ENCODE measurements at places on chromosomes 7 and 10.

DNA sequence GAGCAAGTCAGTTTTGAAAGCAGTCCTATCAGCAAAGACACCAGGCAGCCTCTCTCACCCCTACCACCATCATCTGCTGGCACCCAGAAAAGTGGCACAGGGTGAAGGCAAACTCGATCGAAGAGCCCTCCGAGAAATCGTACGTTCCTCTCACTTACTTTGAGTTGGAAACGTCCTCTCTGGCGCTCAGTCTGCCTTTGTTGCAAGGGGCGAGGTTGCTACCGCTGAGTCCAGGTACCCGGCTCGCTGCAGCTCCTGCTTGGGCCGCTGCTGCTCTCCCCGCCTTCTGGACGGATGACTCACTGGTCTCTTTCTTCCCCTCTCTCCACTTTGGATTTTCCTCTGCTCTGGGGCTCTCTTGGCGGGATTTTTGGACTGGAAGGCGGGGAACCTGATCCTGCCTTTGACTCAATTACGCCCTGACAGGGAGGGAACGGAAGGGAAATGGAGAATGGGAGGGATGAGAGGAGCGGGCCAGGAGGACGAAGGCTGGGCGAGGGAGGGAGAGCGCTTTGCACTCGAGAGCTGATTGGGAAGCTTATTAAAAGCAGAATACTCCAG lies at the start of gene PTN:
Gene PTN (minus strand): TSS at position 453 of the 561 bp plus-strand sequence. CDS start 88,760 bp downstream, outside the sequence.
- no peak for DNase-seq

- no peak for DNase-seq
These were observed 14.8 kb downstream of the ACBD5 start for GRCh38 chr10:27225642-27226257.

DNA sequence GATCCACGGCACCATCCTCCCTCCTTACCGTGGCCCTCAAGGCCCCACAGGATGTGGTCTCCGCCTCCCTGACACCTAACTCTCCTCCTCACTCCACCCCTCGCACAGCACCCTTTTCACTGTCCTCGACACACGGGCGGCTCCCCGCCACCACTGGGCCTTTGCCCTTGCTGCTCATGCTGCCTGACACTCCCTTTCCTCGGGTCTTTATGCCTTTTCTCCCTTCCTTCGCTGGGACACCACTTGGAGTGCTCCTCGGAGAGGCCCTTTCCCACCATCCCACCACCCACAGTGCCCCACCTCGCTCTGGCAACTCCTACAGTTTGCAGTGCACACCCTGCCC lies 7.9 kb upstream of the INMT start:
- no peak for DNase-seq

GRCh38 chr7:92697012-92697411 lies 106.8 kb upstream of the FAM133B start:
- no peak for DNase-seq

- no peak for DNase-seq
These were observed 39.9 kb downstream of the TNS3 start for GRCh38 chr7:47542051-47542450.

DNA sequence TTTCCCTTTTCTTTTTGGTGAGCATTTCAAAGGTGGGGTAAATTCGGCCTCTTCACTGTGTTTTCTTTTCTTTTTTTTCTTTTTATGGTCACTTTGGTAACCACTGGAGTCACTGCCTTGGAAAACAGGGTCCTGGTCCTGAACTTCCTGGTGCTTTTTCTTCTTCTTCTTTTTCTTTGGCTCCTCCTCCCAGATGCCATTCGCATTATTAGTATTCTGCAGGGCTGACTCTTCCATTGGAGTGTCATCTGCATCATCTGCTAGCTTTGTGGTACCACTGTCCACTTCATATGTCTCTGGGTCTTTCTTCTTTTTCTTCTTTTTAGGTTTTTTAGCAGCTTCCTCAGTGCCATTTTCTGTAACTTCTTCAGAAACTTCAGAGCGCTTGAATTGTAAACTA lies 10.5 kb downstream of the POLR1F start:
- no peak for DNase-seq

DNA sequence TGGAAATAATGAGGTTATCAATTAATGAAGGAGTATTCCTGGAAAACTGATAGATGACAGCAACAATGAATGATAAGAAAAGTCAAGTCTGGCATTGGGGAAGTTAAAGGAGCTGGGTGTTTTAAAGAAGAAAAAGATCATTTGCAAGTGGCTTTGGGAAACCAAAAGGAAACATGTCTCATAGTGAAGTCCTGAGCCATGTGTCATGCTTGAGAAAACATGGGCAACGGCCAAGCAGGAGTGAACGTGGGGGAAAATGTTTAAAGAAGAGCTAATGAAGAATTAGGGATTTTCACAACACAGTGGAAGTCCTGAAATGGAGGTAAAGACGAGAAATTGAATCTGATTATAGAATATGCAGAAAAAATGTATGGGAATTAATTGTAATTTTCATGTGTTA lies 1383.2 kb upstream of the CELF2 start:
- no peak for DNase-seq

GRCh38 chr7:118185163-118185860 lies 1.3 kb downstream of the LSM8 start:
- DNase-seq, result no peak

GRCh38 chr10:5465976-5466450 lies 33.4 kb downstream of the CALML5 start:
- DNase-seq, result no peak

DNA sequence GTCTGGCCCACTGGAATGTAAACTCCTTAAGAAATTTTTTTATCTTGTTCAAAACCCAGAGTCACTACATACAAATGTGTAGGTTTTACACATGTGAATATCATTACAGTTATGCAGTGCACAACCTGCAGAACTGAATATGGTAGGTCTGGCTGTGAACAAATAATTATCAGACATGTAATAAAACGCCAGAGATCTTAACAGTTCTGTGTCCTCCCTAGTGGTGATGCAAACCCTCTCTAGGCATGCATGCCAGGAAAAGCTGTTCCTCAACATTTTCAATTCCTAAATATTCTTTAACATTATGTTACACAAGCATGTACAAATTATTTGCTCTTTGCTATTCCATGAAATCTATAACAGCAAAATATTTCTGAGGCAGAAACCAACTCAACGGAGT lies 124.6 kb downstream of the IMMP2L start:
- DNase-seq, result no peak

DNA sequence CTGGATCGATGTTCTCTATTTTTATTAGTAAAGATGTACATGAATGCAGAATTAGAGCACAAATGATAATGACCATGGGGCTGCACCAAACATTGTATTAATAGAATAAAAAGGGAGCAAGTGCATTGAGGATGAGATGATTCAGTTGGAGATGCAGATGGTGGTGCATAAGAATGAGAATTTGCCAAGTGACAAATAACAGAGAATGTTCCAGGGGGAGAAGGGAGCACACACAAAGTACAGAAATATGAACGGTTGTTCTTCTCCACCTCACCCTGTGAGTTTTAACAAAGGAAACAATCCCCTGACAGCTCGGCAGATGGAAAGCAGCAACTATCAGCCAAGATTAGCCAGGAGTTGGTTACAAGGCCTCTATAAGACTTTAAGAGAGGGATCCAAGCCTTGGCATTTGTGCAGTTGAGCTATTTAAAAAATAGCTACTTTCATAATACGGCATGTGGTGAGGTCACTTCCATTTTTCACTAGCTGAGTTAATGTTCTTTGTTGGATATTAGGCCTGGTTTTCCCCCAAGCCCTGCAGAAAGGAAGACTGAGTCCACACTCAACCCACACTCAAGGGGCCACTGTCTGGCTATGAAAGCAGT lies 462.5 kb downstream of the TNS3 start:
- DNase-seq, result no peak

- DNase-seq, result peak; percentile 9
These were observed 88.8 kb upstream of the TNS3 start for GRCh38 chr7:47670729-47671128.

DNA sequence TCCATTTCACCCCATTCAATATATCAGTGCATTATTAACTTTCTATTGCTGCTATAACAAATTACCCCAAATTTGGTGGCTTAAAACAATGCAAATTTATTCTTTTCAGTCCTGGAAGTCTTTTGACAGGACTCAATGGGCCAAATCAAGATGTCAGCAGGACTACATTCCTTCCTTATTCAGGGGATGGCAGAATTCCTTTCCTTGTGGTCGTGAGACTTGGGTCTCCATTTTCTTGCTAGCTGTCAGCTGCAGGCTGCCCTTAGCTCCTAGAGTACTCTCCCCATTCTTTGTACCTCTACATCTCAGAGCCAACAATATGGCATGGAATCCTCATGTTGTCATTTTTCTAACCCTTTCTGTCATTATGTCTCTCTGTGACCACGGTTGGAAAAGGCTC lies 310.6 kb downstream of the HDAC9 start:
- DNase-seq, result no peak

DNA sequence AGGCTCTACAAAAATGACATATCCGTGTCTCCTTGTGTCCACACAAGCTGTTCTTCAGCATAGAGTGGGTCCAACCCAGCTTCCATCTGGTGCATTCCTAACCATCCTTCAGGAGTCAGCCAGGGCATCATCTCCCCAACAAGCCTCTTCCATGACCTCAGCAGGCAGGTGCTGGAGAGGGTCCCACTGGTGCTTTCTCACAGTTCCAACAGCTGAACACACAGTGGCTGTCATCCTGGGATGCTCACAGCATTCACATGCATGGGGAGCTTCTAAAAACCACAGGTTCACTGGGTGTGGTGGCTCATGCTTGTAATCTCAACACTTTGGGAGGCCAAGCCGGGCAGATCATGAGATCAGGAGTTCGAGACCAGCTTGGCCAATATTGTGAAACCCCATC lies 6.4 kb upstream of the CYP3A4 start:
- no peak for DNase-seq

GRCh38 chr10:93464776-93465388 lies 17.3 kb downstream of the MYOF start:
- DNase-seq, result no peak

GRCh38 chr10:93075369-93076221 lies 1.9 kb downstream of the CYP26A1 start:
- DNase-seq, result no peak

DNA sequence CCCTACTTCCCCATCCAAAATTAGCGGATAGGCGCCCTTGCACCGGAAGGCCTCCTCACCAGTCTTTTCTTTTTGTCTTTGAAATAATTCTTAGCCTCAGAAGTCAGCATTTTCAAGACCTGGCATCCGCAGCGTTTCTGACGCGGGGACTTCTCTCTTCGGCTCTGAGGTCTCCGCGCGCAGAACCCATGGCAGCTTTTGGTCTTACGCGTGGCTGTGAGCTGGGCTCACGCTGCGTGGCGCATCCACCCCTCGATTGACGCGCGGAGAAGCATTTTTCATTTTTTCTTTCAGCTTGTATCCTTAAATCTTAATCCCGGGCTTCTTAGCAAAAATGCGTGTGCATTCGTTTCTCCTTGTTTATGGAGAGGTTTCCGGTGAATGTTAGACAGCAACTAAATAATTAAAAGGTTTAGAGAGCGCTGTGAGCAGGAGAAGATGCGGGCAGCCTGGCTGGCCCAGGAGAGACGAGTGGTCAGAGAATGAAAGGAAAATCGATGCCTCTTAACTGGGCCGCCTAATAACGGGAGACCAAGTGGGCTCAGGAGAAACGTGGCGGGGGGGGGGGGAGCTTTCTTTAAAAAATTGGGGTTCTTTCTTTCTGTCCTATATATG lies 2.0 kb upstream of the GATA3 start:
- DNase-seq, result no peak

DNA sequence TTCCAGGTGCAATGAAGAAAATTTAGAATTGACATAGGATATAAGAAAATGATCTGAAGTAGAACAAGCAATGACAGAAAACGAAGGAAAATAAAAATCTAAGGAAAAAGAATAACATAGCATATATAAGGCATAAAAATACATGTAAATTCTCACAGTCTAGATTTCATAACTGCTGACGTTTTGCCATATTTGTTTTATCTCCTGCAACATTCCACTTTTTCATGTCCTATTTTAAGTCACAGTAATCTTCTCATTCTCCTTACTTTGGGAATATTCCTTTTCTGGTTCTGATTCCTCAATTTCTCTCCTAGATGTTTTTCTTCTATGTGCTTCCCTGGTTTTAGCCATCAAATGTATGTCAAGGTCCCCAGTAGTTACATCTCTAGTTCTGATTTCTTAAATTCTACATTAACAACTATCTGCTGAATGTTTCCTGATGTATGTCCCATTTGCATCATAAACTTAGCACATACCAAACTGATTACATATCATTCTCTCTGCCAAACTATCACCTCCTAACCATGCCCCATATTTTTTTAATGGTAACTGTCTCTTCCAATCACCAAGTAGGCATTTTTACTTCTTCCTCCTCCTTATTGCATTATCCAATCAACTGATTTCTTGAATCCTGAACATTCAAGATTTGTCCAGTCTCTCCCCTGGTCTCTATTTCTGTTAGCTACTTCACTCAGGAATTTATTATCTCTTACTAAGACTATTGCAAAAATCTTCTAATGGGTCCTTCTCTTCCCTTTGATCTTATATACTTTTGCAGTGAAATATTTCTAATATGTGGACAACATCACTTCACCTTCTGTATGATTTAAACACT lies 171.3 kb downstream of the DNAJC1 start:
- DNase-seq, result no peak

- no peak for DNase-seq
These were observed 369.8 kb upstream of the SMIM30 start for GRCh38 chr7:113487925-113488731.

DNA sequence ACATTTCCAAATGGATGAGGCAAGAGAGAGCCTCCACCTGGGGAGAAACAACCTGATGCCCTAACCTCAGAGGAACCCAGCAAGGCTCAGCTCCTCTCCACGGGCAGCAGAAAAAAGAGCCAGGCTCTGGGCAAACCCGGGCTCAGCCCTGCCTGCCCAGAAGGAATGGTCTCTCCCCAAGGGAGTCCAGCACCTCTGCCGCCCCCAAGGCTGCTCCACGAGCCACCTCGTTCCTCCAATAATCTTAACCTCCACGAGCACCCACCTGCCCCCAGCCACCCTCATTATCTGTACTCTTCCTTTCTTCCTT lies 154.2 kb downstream of the GRID1 start:
- no peak for DNase-seq

All from stimulated activated naive CD8-positive, alpha-beta T cell treated with anti-CD3 and anti-CD28 coated beads, Interleukin-15, Interleukin-2, amounts not matched to agents 100 U/mL and 50 U/mL, for 24 hours (primary cell).